Transverse colon (tissue), 4 donors: ENCODE measurements at places on chromosomes 5 and 9.
A peak's percentile ranks its signal among the peaks of the same experiment; 100 is the strongest.

DNA sequence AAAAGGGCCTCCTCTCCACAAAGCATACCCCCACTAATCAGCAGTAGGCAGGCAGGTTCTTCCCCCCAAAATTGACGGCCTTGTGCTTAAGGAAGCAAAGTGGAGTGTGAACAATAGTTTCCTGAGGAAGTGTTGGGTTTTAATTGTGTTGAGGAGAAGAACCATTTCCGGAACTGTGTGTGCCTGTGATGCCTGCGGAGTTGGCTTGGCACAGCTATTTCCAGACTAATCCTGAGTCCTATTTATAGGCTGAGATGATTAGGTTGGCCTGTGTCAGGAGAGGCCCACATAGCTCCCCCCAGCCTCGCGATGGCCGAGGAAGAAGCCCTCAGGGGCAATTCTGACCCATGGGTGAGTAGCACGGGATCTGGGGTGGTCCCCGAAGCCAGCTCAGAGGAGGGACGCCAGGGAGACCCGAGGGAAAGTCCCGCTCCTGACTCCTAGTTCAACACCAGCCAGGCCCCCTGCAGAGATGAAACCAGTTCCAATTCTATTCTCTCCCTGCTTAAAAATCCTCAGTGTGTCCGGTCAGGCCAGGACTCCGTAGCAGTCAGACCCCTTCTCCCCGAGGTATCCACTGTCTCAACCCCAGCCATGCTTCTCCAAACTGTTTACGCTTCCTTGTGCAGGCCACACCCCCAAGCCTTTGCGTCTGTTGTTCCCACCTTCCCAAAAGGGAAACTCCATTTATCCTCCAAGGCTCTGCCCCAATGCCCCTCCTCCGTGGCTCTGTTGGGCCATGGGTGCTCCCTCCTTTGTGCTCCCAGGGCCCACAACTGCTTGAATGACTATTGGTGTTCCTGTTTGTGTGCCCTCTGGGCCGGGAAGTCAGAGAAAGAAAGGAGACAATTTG lies 18.1 kb downstream of the GSN start:
- peak; percentile 63 for DNase-seq

- no peak for DNase-seq
These were observed 73.9 kb downstream of the ADAMTS2 start for GRCh38 chr5:179271428-179271734.

GRCh38 chr9:75910731-75911130 lies 20.3 kb downstream of the PCSK5 start:
- DNase-seq = no peak

- no peak for DNase-seq
These were observed 41.9 kb upstream of the NEURL1B start for GRCh38 chr5:172599204-172599567.
